ENCODE measurements at places on chromosomes 4 and X.
A peak's percentile ranks its signal among the peaks of the same experiment; 100 is the strongest.

DNA sequence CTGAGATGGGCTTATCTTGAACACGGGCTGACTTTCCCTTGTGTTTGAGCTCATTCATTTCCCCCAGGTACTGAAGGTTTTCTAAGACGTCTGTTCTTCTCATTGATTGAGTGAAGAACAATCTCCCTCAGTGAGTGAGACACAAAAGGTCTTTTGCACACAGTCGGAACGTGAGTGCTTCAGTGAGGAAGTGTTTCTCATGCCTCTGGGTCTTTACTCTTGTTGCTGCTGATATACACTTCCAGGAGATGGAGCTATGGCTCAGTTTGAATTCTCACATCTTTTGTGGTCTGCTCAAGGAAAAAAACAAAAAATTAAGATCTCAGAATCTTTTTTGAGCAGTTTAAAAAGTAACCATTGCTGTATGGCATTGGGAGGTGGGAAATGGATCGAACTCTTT, 981.9 kb upstream of the TENM3 start:
- peak; percentile 3 for DNase-seq

GRCh38 chrX:69808375-69808774, 192.5 kb downstream of the EDA start:
- no peak for DNase-seq

- DNase-seq, result no peak
Measured at GRCh38 chr4:54954656-54955388, 170.6 kb downstream of the KDR start.

DNA sequence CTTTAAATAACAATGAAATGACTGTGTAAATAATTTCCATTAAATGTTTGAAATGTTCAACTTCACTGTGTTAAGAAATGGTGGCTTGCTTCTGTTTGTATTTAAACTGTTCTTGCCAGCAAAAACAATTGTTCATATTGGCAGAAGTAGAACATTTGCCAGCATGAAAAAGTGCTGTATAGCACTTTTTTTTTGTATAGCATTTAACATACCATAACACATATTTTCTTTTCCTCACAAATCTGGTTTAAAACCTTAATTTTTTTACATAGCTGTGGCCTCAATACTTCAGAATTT, 94.1 kb downstream of the COX18 start:
- no peak for DNase-seq

- DNase-seq, result no peak
Measured at GRCh38 chr4:89254847-89255246, 52.8 kb downstream of the GPRIN3 start.

- DNase-seq, result no peak
Measured at GRCh38 chr4:108240366-108240765, 71.6 kb upstream of the LEF1 start.

DNA sequence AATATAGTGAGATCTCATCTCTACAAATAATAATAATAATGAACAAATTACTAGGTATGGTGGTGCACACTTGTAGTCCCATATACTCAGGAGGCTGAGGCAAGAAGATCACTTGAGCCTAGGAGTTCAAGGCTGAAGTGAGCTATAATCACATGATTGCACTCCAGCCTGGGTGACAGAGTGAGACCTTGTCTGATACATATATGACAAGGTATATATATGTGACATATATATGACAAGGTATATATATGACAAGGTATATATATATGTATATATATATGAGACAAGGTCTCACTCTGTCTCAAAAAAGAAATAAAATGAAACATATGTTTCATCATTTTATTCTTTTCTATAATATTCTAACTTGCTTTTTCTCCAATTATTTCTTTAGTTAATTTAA, 278.1 kb upstream of the TET2 start:
- DNase-seq, result no peak

GRCh38 chr4:33850371-33850902, 2393.9 kb downstream of the ARAP2 start:
- DNase-seq, result no peak

DNA sequence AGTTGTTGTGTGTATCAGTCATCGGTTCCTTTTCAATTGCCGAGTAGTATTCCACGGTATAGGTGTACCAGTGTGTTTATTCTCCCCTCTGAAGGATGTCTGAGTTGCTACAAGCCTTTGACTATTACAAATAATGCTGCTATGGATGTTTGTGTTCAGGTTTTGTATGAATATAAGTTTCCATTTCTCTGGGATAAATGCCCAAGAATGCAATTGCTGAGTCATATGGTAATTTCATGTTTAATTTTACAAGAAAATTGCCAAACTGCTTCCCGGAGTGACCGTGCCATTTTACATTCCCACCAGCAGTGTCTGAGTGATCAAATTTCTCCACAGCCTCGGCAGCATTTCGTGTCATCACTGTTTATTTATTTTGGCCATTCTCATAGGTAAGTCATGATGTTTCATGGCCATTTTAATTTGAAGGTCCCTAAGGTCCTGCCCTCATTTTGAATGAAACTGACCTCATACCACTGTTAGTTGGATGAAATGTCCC, 73.9 kb downstream of the IRF2 start:
- peak; percentile 75 for DNase-seq

GRCh38 chrX:55135171-55135570, 46.4 kb downstream of the PAGE2 start:
- DNase-seq, result no peak

DNA sequence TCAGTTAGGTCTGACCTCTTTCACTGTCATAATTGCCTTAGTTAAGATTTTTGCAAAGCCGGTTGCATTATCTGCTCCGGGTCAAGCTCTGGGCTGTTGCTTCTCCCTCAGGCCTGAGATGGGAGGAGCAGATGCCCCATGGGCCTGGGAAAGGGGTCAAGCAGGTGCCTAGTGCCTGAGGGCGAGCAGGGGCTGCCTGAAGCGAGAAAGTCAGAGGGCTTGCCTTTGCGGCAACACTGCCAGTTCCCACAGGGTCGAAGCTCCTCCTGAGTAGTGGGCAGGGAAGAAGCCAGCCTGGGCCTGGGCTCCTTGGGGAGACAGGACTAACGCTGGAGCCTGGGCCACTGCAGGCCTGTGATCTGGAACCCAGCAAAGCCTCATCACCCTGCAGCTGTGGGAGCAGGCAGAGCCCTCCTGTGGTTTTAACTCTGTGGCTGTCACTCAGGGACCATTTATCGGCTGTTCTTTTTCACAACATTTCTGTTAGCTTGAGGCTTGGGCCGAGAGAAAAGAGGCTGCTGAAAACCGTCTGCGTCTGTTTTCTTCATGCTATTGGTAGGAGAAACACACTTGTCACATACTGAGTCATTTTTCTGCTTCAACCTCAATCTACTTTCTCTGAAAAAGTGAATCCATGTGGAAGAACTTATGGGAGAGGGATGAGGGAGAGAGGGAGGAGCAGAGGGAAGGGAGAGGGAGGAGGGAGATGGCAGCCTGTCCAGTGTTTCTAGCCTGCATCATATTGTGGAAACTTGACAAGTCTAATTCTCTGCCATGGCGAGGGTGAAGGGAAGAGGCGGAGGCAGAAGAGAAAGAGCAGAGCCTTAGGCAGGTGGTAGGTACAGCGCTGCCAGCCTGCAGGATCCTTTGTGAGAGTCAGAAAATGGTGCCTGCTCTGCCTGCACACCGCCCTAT, 68.4 kb downstream of the RHOH start:
- DNase-seq, result no peak

- DNase-seq, result no peak
Measured at GRCh38 chrX:46575991-46576392, 2.4 kb downstream of the CHST7 start.

DNA sequence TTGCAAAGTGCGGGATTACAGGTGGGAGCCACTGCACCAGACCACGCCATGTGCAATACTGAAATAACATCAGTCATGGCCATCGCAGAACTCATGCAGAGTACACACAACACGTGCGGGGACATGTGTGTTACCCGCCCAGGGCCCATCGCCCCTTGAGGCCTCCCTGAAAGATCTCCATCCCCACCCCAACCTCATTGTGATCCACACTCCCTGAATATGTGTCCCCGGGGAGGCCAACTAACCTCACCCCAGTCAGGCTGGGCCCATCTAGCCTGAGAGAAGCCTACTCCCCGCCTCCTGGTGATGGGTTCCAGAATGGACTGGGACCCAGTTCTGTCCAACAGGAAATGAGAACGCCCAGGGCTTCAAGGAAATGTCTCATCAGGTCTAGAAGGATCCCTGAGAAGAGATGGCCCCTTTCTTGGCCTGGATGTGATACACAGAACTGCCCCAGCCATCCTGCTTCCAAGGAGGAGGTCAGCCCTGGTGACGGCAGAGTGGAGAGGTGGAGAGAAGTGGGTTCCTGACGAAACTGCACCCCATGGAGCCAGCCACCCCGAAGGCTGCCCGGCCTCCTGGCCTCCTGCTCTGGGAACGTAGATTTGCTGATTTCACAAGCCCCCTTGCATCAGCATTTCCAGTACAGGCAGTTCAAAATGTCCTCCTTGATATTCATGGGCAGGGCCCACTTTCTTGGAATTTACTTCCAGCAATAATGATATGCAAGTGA, 22.5 kb upstream of the CLDN24 start:
- DNase-seq, result no peak

DNA sequence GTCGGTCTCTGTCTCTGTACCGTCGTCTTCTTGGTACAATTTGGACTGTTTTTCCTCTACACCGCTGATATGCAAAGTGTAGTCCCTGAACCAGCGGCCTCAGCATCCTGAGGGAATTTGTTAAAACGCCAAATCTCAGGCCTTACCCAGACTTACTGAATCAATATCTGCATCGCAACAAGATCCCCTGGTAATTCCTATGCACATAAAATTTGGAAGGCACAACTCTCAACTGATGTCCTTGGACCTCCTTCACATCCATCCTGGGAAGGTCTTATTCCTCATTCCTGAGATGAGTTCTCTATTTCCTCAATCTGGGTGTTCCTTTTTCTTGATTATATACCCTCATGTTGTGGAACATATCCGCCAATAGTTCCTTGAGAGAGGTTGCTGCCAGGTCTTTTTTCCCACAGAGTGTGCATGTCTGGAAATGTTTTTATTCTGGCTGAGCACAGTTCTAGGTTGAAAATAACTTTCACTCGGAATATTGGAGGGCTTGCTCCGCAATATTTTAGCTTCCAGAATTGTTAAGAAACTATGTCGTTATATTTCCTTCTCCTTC, 738 bp upstream of the HPF1 start:
- no peak for DNase-seq

DNA sequence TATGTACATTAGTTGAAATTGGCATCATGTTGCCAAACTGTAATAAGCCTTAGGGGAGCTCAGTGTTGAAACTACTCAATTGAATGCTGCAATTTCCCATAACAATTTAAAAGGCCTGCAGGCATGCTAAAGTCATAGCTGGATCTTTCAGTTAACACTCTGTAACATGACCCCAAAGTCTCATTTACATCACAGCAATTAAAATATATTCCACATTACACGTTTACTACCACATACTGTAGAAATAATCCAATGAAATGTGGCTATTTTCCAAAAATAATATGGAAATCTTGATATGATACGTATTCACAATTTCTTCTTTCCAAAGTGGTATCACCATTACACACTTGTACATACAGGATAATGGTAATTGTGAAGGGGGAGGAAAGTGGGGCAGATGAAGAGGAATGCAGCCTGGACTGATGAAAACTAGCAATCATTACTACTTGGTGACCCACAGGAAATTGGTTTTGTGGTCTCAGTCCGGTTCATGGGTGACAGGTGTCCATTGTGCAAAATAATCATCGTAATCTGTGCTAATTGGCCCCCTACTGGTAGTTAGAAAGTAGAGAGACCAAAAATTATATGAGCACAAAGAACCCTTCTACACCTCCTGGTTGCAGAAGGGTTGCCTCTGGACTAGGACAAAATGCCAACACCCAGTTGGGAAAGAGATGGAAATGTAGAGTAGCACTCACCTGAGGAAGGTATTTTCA, 63.7 kb downstream of the TENM3 start:
- DNase-seq, result no peak

DNA sequence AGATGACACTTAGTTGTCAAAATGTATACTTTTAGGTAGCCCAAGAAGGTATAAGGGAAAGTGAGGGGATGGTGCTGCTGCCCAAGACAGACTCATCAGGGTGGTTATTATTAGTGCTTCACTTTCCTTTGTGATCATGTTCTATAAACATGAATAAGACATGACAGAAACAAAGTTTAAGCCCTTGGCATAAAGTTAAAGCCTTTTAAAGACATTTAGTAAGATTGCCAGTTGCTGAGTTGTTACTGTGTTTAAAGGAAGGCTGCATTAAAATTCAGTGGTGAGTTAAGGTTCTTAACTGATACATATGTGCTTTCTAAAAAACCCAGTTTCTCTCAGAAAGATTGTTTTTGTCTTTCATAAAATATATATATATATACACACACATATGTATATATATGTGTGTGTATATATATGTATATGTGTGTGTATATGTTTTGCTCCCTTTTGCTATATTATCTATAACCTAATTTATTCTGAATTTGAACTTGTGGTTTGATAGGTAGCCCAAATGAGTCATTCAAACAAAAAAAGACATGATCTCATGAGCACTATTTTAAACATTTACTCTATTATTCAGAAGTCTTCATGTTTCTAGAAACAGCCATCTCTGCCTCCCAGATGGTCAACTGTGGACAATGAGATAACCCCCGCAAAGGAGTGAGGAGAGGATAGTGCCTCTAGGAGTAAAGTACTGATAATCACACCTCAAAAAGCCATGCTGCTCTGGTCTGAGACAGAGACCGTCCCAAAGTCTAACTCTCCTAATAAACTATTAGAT, 98.1 kb upstream of the OTUD4 start:
- no peak for DNase-seq

DNA sequence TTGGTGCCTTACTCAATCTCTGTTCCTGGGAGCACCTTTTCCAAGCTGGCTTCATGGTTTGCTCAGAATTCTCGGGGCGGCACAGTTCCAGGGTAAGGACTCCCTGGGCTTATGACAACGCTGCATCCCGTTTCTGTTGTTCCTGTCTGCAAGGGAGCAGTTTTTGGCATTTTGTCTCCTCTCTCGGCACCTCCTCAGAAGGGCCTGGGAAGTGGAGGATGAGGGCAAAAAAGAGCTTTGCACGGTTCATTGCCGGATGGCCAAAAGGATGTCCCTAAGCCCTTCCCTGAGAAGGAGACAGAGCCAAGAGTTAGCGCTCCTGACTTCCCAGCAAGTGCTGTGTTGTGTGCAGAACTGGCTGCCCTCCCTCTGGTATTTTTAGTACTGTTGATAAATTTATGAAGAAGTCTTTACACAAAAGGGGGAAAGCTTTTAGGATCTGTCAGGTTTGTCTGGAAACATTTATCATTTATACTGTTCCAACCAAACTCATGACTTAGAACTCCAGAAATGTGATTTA, 13.4 kb downstream of the SRD5A3 start:
- no peak for DNase-seq

DNA sequence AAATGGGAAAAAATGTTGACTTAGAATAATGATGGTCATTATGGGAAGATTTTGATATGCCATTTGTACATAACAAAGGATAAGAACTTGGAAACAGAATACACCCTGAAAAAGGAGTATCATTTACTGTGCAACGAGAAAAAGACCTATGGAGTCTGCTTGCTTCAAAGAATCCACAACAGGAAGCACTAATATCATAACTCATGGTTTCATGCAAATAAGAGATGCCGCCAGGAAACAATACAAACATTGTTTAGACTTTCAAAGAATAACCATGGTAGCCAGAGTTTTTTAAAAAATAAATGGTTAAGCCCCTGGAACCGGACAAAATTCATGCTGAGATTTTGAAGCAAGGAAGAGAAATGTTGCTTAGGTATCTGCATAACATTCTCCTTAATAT, 139.9 kb upstream of the ETNPPL start:
- DNase-seq, result no peak

Data from AG04450 (cell line).